ENCODE measurements at places on chromosomes 12 and 14.
A peak's percentile ranks its signal among the peaks of the same experiment; 100 is the strongest.

DNA sequence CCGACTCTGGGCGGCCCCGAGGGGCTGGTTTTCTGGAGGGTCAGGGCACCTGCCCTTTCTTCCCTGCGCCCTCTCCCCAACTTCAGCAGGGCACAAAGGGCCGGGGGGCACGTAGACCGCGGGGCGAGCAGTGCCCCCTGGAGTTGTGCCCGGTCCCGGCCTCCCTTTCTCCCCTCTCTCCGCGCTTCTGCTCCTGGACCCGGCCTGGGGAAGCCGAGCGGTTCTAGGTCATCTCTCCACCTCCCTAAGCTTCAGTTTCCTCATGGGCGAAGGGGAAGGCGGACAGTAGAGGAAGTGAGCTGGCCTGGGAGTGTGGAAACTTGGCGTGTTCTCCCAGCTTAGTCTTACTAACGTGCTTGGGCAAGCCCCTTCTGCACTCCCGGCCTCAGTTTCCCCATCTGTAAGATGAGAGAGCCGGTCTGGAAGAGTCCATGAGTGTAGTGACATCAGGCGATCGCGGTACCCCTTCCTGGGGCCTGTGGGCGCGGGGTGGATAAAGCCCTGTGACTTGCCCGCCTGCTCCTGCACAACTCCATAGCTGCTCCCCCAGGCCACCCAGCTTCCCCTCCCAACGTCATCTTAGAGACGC lies 158.6 kb upstream of the PARP11 start:
- peak; percentile 33 for DNase-seq

- no peak for DNase-seq
Observed at GRCh38 chr12:90593596-90594295, 361.2 kb downstream of the CCER1 start.

DNA sequence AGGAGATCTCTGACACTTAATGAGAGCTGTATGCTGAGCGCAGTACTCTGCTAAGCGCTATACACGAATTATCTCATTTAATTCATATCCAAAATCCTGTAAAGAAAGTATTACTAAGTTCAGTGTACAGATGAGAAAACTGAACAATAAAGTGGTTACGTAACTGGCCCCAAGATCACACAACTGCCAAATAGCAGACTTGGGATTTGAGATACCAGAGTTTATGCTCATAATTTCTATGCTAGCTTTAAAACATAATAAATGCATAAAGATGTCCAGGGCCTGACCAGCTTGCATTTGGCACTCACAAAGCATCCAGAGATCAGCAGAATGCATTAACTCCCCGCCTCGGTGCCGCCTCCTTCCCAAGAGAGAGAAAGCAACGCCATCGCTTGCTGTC lies 83.2 kb upstream of the PWP1 start:
- no peak for DNase-seq

DNA sequence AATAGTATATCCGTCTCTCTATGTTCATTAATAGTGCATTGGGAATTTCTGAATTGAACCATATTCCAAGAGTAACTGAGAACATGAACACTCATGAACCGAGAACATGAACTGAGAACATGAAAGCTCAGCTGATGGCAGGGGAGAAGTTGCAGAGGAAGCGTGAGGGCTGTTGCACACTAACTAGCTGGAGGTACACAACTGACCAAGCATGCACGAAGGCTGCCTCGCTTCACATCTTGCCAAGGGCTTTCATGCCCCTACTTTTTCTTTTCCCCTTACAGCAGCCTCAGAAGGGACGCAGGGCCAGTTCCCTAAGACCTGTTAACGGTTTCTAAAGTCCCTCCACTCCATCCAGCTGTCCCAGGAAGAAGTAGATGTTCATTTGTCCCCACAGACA lies 4.3 kb downstream of the RNASE1 start:
- no peak for DNase-seq
